ENCODE measurements at places on chromosomes 3 and 15.

DNA sequence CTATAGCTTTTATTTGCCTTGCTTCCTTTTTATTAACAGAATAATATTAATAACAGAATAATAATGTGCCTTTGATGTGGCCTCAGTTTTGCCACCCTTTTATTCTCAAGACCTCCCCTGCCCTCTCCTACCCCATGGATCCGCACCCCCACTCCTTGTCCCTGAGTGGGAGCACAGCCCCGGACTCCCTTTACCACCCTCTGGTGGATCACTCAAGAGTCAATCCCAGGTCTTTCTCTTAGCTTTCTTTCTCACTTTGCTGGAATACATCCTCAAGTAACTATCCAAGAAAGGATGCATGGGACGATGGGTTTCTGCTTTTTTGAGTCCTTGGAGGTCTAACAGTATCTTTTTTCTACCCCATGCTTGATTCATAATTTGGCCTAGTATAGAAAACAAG is 63.4 kb downstream of the KLF13 start:
- no peak for DNase-seq

GRCh38 chr3:190302212-190302867 is 19.9 kb downstream of the CLDN1 start:
- no peak for DNase-seq

DNA sequence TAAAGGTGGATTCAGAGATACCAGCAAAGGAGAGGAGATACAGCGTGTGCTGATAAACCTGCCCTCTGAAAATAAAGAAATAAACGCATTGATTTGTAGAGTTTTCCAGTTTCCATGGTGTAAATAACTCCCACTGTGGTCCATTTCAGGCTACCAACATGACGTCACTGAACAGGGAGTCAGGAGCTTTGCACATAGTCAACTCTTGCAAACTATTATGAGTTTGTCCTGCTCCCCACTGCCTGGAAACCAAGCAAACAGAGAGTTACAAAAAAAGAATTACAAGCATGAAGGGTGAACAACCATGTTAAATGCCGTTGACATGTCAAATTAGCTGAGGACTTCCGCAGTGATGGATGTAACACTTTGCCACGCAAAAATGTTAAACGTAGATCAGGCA is 70.4 kb upstream of the GATA2 start:
- DNase-seq: no peak

DNA sequence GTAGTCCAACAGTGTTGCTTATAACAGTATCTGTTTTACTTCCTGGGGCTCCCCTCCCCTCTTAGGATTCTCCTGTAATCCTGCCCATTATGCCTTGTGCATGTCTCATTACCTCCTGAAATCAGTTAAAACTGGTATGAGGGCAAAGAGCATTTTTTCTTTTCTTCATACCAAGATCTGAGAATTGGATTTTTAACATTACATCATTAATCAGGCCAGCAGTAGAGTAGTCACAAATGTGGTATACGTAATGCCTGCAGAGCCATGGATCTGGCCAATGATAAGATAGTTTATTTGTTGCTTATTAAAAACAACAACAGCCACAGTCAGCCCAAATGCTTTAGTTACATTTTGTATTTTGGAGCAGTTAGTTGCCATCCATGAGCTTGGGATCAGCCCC is 23.2 kb downstream of the ARID3B start:
- no peak for DNase-seq

DNA sequence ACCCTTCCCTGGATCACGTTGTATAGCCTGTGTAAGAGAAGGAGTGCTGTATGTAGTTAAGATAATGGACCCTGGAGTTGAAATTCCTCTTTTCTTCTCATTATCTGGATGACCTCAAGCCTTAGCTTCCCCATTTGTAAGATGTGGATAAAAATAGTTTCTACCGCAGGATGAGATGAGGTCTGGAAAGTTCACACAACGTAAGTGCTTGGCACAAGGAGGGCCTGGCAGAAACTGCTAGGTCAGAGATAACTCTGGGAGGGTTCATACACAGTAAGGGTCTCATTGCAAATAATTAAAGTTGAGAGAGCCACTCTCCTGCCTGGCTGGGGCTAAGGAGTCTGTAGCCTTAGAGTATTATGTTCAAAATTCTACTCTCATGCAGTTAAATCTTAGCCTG is 214.4 kb downstream of the LRTM1 start:
- no peak for DNase-seq

GRCh38 chr15:31342781-31343626 is 16.4 kb downstream of the KLF13 start:
- DNase-seq: no peak

DNA sequence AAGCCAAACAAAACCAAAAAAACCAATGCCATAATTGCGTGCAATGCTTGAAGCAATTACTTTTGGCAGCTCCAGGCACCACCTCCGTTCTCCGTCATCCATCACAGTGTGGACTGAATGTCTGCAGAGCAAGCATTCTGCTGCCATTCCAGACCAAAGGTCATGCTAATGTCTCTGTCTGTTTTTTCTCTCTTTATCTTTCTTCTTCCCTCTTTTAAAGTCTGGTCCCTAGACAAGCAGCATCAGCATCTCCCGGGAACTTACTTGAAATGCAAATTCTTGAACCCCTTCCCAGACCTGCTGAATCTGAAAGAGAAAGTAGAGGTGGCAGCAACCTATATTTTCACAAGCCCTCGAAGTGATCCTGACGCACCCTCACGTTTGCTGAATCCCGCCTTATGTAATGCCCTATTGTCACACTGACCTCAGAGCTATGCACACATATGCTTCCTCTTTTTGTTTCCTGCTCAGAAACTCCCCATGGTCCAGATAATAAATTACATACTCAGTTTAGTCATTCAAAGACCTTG is 297.3 kb upstream of the PROK2 start:
- DNase-seq: no peak

DNA sequence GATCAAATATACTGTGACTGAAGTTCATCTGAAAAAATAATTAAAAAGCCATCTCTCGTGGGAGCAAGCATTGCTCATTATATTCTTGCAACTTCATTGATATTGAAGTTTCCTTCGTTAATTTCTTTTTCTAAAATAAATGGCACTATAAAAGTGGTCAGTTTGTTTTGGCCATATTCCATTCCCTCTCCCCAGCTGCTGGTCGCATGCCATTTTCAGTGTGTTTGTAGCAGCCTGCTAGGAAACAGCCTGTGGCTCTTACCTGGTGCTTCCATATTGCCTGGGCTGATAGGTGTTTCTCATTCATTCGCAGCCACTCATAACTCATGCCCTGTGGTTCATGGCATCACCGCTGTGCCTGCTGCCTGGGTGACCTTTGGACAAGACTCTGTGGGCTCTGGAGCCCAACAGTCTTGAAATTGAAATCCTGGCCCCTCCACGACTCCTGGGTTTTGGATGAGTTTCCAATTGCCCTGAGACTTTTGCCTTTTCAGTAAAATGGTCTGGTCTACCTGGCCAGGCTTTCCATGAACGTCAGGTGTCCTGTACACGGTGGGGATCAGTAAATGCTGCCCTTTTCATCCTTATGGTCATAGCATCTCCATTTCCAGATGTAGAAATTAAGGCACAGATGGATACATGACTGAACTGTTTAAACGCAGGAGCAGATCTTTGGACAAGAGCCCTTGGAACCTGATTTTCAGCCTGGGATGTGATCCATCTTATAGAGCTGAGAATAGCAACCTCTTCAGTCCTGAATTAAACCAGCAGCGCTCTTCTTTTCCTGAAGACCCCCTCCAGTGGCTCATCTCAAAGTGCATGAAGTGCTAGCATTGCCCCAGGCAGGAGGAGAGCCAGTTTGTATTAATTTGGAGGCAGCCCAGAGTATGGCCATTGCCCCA is 69.4 kb downstream of the SLCO3A1 start:
- DNase-seq: no peak

DNA sequence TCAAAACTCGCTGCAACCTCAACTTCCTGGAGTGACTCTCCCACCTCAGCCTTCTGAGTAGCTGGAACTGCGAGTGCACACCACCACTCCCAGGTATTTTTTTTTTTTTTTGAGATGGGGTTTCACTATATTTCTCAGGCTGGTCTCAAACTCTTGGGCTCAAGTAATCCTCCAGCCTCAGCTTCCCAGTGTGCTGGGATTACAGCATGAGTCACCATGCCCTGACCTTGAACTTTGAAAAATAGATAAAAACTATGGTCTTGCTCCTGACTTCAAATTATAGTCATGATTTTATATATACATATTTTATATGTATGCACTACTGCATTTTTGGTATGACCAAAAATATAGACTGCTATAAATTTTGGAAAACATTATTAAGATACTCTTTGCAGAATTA is 6.9 kb upstream of the PLSCR5 start:
- no peak for DNase-seq

GRCh38 chr3:41169023-41169422 is 30.3 kb upstream of the CTNNB1 start:
- DNase-seq: no peak

DNA sequence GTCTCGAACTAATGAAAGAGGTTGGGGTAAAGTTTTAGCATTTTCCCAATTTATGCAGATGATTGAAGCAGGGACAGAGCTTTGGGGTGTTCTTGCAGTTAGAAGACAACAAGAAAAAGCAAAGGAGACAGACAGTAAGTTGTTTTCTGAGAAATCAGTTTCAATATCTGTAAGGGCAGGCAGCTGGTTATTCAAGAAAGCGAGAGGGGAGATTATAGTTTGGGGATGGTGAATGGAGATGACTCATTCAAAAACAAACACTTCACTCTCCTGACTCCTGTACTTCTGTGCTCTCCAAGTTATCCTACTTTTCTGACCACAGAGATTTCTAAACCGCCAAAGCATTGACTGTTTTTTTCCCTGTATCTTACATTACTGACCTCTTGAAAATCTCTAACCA is 352.0 kb downstream of the GAP43 start:
- no peak for DNase-seq

GRCh38 chr3:157284688-157285087 is 124.7 kb upstream of the CCNL1 start:
- DNase-seq: no peak

DNA sequence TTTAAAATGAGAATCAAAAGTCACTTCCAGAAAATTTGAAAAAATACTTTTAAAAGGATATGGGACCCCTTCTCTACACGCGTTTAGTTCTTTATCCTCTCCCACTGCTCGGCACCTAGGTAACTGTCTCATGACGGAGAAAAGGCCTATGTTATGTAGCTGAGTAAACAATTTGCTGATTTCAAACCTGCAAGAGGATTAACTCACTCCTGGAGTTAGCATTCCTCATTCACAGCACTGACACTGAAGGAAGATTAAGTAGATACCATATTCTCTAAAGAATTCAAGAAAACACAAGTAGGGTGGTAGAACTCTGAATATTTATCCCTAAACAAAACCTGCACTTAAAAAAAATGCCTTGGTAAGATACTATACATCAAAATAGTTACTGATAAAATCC is 30.2 kb upstream of the PYGO1 start:
- no peak for DNase-seq

DNA sequence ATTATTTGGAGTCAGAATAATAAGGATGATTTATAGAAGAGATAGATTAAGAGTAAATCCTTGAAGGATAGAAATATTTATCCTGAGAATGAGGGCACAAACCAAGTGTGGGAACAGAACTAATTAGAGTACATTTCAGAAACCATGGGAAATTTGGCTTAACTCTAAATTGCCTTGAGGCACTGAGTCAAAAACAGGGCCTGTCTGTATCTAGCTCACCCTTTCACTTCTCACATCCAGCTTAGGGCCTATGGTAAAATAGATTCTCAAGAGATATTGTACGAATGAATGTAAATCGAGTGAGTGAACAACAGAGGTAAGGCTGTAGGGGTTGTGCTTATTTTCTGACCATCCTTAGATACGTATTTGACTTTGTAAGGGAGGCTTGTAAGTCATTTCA is 586.1 kb upstream of the DPPA4 start:
- DNase-seq: no peak

GRCh38 chr15:68694111-68694510 is 115.3 kb downstream of the CORO2B start:
- no peak for DNase-seq

- peak; percentile 79 for DNase-seq
These were observed 203.6 kb downstream of the AKAP13 start for GRCh38 chr15:85583923-85584390.

- no peak for DNase-seq
These were observed 1280.4 kb downstream of the NSUN3 start for GRCh38 chr3:95343228-95343627.

DNA sequence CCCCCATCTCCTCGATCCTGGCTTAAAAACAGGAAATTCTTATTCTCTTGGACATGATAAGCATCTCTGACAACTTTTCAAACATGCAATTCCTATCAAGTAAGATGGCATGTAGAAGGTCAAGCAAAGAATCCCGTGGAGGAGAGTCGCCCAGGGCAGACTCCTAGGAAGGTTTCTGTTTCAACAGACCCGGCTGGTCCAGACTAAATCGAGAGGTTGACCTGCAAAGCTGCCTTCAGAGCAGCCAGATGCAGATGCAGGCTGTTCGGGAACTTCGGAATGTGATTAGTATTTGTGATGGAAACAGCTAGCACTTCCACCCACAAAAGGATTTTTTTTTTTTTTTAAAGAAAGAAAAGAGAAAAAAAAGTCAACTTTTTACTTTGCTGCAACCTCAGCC is 216.8 kb downstream of the NR1D2 start:
- no peak for DNase-seq

DNA sequence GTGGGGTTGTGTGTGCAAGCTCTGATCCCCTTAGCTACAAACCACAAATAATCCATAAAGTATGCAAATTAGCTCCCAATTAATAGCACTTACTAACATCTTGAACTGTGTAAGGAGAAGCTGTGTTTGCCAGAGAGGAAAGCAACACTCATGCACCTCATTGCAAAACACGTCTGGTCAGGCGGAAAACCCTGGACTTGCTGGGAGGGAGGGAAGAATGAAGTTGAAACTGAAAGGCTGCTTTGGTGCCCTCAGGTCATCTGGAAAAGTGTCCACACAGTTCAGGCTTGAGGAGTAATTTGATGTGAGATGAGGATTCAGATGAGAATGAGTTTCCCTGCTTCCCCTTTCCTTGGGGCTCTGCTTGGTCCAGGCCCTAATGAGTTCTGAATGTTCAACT is 185.5 kb upstream of the ANKRD28 start:
- no peak for DNase-seq

DNA sequence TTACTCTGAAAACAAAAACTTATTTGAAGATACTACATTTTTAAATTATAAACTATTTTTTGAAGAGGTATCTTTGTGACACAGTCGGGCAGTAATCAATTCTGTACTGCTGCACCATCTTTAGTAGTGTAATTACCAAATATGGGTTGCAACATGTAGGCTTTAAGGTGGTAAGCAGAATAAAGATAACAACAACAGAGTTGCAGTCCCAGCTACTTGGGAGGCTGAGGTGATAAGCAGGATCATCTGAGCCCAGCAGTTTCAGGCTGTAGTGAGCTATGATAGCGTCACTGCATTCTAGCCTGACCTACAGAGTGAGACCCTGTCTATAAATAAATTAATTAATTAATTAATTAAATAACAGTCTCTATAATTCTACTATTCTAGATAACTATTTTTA is 6.0 kb downstream of the PLOD2 start:
- no peak for DNase-seq

DNA sequence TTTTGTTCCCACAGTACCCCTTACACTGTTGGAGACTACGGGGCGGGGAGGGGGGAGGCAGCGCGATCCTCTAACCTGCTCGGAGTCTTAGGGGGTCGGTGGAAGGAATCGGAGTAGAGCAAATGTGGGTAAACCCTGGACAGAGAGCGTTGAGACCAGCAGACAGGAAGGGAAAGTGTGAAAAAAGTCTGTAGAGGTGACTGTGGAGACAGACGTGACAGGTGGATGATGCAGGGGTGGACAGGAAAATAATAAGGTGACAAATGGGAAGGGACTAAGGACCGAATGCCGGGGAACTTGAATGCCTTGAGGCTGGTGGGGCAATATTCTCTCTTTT is 424 bp downstream of the EAF2 start:
- DNase-seq: no peak

GRCh38 chr3:14889205-14889604 is 58.2 kb upstream of the NR2C2 start:
- no peak for DNase-seq
